NT2/D1 (cell line): ENCODE measurements at places on chromosomes 11 and 22.

DNA sequence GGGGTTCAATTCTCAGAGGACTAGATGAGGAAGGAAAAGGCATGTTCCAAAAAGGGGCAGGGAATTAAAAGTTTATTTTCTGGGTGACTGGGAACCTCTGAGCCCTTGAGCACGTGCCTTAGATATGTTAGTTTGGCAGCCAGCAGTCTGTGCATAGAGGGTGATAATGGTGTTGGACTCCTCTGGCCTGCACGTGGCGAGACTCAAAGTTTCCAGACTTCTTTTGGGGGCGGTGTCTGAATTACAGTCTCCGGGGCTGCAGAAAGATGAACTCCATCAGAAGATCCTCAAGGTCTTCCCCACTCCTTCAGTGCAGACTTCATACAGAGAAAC is 861 bp upstream of the ZNRF3 start:
- no peak for DNase-seq

DNA sequence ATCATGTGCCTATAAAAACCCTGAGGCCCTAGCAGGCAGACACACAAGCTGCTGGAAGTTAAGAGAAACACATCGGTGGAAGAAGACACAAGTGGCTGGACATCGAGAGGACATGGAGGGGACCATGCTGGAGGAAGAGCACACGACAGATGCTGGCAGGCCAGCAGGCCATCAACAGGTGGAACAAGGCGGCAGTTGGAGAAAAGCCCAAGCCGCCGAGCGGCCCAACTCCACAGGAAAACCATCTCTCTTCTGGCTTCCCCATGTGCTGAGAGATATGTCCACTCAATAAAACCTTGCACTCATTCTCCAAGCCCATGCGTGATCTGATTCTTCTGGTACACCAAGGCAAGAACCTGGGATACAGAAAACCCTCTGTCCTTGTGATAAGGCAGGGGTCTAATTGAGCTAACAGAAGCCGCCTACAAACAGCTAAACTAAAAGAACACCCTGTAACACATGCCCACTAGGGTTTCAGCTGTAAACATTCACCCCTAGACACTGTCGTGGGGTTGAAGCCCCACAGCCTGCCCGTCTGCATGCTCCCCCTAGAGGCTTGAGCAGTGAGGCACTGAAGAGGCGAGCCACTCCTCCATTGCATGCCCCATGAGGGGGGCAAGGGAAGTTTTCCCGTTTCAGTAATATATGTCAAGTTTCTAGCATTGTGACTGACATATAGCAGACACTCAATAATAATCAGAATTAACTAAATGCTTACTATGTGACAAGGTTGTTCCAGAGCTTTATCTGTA is 39.0 kb upstream of the MMP20 start:
- no peak for DNase-seq

DNA sequence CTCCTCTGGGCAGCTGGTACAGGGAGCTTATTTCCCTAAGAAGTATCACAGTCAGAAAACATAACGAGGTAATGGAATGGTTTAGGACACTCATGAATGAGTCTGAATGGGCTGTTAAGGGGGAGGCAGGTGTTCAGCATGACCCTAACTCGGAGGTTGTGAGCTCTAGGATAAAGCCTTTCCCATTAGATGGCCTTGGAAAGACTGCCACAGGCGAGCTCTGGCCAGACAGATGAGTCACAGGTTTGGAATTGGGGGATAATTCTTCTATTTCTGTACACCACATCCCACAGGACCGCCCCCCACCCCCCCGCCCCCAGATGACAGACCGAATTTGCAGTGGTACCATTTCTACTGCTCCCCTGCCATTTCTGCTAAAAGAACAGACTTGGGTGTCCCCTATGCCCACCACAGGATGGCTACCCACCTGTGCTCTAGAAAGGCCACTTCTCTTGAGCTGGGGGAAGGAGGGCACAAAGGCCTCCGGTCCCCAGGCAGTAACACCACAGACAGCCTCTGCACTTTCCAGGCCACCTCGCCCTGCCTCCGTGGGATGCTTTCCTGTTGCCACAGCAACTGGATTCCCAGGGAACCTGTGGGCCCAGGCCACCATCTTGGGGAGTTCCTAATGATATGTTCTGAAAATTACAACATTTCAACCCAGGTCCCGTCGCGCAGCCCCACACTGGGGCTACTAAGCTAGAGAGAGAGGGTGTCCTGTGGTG is 76.7 kb downstream of the TRIM29 start:
- no peak for DNase-seq

DNA sequence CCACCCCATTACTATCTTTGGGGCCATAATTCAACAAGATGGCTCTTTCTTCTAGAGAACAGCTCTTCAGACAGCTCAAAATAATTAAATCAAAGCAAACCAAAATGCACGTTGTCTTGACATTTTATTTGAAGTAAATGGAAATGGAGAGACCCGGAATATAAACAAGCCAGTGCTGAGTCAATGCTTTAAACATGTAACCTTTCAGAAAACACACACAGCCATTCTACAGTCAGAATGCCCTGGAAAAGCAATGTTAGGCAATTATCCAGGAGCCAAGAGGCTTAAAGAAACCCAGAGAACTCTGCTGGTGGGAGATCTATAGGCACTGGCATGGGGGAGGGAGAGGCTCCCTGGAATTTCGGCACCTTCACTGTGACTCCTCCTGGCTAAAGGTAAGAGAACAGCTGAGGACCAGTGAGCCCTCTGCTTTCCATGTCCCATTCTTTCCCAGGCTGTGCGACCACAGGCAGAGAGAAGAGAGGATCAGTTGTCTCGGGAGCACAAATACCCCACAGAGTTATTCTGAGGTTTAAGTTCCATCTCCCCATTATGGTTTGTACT is 254.0 kb upstream of the CCDC90B start:
- DNase-seq = no peak

GRCh38 chr11:57124917-57125316 is 56.8 kb upstream of the LRRC55 start:
- peak; percentile 22 for DNase-seq

GRCh38 chr11:47593934-47594855 is at the start of gene C1QTNF4:
Gene C1QTNF4 (minus strand): TSS chr11:47594411. CDS start chr11:47590810, 3,601 bp downstream.
- DNase-seq = no peak

DNA sequence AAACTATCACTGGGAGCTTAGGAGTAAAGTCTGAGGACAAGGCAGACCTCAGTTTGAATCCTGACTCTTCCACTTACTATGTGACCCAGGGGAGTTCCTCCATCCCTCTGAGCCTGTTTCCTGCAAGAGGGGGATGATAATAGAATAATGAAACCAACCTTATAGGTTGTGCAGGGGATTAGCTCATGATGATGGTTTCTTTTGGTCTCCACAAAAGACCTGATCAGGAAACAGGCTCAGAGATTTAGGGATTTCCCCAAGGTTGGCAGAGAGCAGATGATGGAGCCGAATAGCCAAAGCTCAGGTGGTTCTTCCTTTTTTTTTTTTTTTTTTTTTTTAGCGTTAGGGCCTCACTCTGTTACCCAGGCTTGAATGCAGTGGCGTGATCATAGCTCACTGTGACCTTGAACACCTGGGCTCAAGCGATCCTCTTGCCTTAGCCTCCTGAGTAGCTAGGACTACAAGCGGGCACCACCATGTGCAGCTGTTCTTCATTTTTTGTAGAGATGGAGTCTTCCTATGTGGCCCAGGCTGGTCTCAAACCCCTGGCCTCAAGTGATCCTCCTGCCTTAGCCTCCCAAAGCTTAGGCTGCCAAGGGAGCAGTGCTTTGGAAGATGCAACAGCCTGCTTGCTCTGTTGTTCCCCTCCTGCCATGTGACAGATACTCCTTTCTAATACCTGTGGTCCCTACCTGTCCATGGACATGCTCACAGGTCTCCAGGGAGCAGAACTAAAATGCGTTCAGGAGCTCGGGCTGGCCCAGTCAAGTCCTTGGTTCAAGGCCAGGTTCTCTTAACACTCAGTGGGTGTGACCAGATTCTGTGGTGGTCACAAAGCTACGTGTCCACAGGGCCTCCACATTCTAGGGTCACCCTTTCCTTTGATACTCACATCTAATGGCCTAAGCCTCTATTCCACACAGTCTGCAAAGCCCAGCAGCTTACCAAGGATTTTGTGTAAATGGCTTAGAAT is 22.3 kb downstream of the PATZ1 start:
- DNase-seq = no peak

- DNase-seq = no peak
These were observed 133.8 kb downstream of the JRKL start for GRCh38 chr11:96523656-96524055.

DNA sequence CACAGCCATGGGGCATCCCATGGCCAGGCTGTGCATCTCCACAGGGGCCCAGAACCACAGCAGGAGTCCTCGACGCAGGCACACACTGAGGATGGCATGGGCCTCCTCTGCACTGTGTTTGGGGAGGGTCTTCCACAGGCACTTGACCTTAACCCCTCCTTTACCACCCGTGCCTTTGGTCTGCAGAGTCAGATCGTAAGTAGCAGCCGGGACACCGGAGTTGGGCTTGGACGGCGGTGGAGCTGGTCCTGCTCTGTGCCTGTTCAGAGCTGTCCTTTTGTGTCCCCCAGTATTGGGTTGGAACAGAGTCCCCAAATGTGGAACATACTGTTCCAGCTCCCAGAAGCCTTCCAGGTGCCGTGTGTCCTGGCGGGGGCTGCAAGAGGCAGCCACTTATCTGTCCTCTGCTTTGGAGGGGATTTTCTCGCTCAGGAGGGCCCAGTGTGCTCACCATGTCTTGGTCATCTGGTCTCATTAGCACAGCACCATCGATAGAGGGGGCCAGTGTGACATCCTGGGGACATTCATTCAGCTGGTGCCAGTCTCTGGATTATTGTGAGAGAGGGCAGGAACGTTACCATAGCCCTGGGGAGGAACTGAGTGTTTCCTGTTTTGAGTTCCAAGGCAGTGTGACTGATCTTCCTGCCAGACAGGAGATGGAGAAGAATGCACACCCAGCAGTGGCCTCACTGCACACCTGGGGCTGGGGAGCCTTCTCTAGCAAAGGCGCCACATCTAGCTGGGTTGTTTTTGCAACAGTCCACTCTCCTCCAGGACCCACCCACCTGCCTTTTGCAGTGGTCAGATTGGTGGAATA is 12.4 kb downstream of the CRELD2 start:
- no peak for DNase-seq

DNA sequence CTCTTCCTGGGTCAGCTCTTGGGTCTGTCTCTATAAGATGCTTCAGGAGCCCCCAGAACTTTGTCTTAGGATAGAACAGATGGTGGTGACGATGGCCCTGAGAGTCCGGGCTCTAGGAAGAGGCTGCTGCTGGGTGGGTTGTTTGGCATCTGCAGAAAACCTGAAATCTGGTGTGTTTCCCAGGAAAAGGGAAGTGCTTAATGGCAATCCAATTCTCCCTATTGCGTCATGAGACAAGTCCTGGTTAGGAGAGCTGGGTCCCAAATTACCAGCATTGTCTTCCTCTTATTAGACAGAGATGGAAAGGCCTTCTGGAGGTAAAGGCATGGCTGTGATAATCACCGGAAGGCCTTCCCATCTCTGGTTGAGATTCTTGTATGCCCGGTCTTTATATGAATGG is 48.9 kb upstream of the GRAMD1B start:
- DNase-seq = no peak

GRCh38 chr11:22688914-22689313 is 22.5 kb downstream of the GAS2 start:
- no peak for DNase-seq

- no peak for DNase-seq
These were observed 4.5 kb downstream of the SHISA8 start for GRCh38 chr22:41910050-41911000.

GRCh38 chr11:69257838-69258658 is 35.9 kb upstream of the MYEOV start:
- DNase-seq = peak; percentile 70

DNA sequence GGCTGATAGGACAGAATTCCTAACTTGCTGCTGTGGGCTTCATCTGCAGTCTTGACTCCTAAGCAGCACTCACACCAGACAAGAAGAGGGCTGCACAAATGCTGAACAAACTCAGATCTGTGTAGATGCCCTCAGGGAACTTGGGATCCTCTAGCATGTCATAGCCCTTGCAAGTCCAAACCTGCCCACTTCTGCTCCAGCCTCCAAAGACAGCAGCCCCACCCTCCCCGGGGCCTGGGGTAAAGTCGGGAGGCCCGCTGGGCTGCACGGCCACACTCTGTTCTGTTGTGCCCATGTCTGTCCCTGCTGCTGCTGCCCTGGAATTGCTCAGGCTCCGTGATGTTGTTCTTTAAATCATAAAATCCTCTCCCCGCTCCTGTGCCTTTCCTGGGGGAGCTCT is 28.3 kb downstream of the DRD2 start:
- DNase-seq = no peak

- no peak for DNase-seq
These were observed 40.8 kb upstream of the MYO18B start for GRCh38 chr22:25701056-25701780.
